ENCODE measurements at places on chromosomes 11 and 22.

GRCh38 chr11:66970371-66970806 is 4.7 kb upstream of the C11orf86 start:
- DNase-seq = no peak

DNA sequence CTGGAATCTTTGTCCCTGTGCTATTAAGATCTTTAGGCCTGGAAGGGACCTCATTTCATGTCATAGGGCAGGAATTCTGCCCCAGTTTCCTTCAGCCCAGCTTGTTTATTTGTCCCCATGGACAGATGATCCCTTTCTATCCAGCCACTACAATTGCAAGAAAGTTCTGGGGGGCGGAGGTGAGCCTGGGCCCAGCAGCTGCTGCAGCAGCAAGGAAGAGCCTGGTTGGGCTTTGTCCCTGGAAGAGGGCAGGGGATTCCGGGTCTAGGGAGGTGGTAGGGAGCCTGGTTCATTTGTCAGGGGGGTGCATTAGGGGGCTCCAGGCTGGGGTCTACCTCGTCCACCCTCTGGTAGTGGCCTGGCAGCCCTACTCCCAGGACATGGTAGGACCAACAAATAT is 16.4 kb upstream of the CACNA1I start:
- no peak for DNase-seq

DNA sequence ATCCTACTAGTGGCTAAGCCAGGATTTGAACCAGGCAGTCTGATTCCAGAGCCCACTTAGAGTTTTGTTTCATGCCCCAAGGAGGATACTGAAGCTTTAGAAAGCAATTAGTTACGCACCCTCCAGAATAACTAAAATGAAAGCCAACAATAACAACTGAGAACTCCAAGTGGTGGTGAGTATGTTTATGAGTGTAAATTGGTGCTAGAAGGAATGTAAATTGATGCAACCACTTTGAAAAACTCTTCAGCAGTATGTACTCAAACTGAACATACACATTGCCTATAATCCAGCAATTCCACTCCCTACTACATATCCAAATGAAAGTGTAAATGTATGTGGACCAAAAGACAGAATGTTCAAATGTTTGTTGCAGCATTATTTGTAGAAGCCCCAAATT is 6.7 kb upstream of the ARL14EP start:
- no peak for DNase-seq

GRCh38 chr11:46849631-46850030 is 3.6 kb upstream of the CKAP5 start:
- DNase-seq = no peak

- DNase-seq = no peak
Measured at GRCh38 chr22:25348391-25348790, 129.0 kb downstream of the CRYBB2 start.

GRCh38 chr11:1830322-1831223 is 4.2 kb upstream of the SYT8 start:
- DNase-seq = no peak

- DNase-seq = no peak
Measured at GRCh38 chr22:36902143-36902926, 11.1 kb upstream of the CSF2RB start.

GRCh38 chr11:123454796-123455195 is 24.7 kb downstream of the GRAMD1B start:
- DNase-seq = no peak

GRCh38 chr11:66548041-66548440 is 1.3 kb downstream of the ACTN3 start:
- DNase-seq = no peak

DNA sequence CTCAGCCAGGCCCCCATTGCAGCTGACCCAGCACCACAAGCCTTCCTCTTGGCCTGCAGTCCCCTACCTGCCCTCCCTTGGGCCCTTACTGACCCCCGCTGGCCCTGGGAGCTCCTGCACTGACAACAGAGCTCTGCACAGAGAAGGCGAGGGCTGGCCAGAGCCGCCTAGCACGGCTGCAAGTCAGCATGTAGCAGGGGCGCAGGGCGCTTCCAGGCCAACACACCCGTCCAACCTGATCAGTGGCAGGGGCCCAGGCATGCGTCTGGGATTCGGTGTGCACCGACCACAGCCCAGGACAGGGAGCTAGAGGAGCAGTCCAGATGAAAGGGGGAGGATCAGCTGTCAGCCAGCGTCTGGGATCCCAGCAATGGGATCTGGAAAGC is 7.6 kb downstream of the WNT7B start:
- no peak for DNase-seq

DNA sequence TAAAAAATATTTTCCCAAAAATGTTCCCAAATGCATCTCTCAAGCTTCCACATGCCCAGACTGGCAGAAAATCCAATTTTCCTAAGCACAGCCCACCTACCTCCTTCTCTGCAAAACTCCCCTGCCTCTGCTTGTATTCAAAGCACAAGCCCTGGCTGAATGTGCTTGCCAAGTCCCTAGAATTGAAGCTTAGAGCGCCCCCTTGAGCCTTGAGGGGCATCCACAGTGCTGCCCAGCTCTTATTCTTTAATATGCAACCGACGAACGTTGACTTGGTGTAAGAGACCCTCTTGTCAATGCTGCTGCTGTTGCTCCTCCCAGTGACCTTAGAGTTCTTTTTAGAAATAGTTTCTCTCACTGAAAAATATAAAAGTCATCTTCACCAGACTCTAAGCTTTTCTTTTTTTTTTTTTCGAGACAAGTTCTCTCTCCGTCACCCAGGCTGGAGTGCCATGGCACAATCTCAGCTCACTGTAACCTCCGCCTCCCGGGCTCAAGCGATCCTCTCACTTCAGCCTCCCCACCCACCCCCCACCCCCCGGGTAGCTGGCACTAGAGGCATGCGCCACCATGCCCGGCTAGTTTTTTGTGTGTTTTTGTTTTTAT is 63.5 kb upstream of the CAPRIN1 start:
- peak; percentile 84 for DNase-seq

- no peak for DNase-seq
Measured at GRCh38 chr11:88631497-88631896, 294.0 kb upstream of the CTSC start.

GRCh38 chr11:117882311-117882905 is 6.0 kb upstream of the FXYD6 start:
- DNase-seq = no peak

DNA sequence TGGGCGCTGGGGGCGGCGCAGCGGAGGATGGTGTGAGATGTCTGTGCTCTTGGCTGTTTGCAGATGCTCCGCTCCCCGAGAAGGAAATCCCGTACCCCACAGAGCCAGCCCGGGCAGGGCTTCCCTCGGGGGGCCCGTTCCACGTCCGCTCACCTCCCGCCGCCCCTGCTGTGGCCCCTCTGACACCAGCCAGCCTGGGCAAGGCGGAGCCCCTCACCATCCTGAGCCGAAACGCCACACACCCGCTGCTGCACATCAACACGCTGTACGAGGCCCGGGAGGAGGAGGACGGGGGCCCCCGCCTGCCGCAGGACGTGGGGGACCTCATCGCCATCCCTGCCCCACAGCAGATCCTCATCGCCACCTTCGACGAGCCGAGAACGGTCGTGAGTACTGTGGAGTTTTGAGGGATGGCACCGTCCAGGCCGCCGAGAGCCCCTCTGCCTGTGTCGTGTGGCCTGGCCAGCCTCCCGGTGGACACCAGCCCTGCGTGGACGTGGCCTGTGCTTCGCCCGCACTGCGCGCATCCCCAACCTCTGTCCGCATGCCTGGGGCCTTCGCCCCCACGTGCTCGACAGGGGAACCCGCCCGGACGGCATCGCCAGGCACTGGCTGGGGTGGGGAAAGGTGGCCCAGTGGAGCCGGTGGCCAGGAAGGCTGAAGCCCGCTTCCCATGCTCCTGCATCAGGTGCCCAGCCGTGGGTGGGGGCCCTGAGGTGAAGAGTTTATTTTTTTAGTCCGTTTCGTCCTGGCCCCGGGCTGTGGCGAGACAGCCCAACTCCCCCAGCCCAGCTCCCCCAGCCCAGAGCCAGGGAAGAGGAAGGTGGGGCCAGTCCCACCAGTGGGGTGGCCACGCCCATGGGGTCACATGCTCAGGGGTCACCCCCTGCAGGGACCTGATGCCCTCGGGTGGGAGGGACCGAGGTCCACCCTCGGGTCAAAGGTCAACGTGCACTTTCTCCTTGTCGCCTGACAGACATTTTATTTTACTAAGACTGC is 6.5 kb upstream of the TRABD start:
- no peak for DNase-seq

DNA sequence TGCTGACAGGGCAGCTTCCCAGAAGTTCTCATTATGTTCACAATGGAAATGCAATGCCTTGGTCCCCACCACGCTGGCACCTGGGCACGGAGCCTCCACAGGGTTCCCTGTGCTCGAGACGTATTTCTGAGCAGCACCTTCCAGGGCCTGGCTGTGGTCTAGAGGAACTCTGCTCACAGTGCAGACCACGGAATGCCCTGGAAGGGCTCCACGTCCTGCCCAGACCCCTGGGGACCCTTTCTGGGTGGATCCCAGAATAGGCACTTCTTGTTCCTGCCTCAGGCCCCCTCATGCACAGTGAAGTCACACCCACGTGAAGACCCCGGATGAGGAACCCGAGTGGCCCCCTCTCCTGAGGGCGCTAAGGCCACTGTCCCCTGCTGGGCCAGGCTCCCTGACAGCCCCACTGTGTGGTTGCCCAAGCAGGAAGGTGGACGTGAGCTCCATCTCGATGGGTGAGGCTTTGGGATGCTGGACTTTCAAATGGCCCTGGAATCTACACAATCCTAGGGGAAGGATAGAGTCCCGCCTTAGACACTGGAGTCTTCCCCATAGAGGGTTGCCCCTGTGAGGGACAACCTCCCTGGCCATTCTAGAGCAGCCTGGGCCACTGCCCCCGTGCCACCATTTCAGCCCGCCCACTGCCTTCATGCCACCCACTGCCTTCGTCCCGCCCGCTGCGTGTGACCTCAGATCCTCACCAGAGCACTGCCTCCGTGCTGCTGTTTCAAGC is 1106.8 kb downstream of the BRD1 start:
- no peak for DNase-seq

GRCh38 chr11:33861941-33862589 is 29.8 kb downstream of the LMO2 start:
- no peak for DNase-seq

DNA sequence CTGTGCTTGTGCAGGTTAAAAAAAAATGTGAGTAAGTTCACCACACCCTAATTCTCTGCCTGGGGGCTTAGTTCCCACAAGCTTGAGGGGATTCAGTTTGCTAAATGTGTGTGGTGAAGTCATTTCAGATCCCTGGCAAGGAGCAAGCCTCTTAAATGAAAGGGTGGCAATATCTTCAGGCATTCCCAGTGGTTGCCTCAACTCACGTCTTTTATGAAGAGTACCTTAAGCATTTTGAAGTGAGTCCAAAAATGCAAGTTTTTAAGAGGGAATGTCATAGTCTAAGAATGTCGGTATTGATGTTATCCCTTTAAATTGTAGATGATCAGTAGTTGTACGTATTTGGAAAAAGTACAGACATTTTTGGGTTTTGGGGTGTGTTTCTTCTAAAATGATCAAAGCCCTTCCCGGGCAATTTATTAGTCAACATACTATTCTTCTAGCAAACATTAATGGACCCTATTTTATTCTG is 4.9 kb downstream of the TCP11L1 start:
- no peak for DNase-seq

DNA sequence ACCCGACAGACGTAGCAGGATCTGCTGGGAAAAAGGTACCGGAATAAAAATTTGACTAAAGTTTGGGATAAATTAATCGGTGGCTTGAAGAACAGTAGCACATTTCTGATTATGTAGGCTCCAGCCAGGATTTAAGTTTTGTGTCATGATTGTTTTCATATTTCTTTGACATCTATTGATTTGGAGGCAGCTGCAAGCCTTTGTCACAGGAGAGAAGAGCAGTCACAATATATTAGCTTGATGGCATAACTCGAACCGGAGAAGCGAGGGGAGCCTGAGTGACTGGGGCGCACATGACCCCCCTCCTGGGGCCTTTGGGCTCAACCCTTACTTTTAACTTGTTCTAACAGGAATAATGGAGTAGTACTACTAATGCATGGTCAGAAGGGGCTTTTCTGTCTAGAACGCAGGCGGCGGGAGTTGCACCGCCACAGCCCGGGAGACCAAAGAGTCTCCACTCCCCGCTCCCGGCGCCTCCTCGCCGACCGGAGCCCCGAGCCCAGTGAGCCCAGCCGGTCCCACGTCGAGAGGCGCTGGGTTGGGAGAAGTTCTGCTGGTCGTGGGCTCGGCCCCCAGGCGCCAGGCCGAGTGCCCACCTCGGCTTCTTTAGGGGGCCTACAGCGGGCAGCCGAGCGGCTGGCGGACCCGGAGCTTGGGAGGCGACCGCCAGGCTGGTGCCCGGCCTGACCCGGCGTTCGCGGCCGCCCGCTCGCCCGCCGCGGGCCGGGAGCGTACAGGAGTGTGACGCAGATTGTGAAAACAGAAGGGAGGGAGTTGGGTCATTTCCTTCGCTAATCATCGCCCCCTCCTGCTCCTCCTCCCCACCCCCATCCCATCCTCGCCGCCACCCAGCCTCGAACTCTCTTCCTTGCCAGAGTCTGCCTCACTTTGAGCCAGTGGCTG is 15.7 kb upstream of the PAX6 start:
- no peak for DNase-seq

GRCh38 chr22:38215156-38216038 is 13.6 kb downstream of the MAFF start:
- DNase-seq = no peak

DNA sequence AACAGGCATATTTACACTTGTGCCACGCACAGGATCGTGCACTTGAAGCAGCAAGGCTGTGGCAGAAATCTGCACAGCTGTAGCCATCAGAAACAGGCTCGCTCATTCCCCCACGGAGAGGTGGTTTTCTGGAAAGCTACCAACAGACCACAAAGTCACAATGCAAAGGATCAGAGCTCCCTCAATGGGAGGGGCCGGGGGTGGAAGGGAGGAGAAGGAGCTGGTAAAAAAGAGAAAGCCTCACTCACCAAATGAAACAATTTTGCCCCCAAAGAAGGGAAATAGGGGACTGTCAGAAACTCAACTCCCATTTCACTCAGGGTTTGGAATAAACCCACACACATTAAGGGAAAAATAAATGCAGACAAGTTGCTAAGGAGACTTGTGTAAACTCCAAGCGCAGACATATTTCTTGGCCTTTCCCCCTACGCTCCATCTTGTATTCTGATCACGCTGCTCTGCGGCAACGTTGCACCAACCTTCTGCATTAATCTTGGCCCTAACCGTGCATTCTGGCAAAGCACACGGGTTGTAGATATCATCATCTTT is 43.2 kb upstream of the BLID start:
- no peak for DNase-seq

DNA sequence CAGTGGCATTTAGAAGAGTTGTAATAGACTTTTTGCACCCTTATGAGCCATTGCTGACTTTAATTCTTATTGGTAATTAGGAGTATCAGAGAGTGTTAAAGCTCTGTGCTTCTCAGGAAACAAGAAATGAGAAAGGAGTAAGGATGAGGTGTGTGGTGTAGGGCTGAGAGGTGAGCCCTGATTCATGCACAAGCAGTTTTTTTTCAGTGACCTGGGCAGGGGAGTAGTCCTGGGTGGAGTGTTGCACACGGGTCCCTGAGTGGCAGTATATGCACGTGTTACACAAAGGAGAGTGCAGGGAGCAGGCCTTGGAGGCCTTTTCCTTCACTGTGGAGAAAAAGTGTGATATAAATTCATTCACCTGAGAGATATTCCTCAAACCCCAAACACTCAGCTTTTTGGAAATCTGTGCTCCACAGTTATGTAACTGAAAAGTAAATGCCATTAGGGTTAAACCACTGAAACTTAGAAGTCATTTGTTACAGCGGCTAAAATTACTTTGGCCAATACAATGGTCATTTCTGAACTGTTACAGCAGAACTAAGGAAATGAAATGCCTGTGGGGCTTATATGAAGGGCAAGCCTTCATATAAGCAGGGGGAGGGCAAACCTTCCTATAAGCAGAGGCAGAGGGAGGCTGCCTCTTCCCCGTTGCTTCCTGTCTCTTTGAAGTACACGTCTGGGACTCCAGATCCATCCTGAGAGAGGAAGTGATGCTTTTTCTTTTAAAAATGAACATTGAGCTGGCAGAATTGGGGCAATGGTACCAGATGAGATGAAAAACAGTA is 62.6 kb upstream of the OLFML1 start:
- DNase-seq = no peak
